Tibial nerve (tissue), 4 donors: ENCODE measurements at places on chromosomes 7 and 10. TPM values are rescaled to one million over a fixed set of nuclear protein-coding genes. Genes with fewer than 3 reads are reported as not detected.

DNA sequence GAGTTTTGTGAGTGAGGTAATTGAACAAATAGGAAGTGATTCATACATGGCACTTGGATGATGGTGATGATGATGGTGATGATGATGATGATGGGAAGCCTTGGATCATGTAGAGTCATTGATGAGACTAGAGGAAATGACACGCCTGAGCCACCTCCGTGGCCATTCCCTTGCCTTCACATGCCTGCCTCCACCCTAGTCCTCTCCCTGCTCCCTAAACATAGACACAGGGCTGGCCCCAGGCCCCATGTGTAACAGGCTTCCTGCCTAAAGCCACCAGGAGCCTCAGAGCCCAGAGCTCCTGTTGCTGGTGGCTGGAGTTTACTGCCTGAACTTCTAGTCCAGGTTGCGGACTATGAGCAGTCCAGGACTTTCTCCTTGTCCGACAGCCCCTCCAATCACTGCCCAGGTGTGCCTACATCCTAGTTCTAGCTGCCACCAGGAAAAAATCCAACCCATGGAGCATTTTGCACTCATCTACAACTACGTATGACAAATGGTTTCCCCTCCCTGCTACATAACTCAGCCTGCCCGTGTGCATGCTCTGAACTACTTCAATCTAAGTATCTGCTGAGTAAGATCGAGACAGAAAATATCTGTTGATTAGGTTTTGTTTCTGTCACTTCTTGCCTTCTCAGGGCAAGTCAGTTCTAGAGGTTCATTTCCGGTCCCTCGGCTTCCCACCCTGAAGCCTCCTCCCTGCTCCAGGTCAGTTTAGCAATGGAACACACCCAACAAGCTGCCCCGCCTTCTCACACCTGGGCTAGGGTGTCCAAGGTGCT is 35.5 kb upstream of the KDM7A start:
- H3K27me3 ChIP-seq: no peaks in the 10 kb centered on the region
- no peaks in the 10 kb centered on the region for H3K4me1 ChIP-seq
- no peaks in the 10 kb centered on the region for H3K36me3 ChIP-seq

- peaks cover 38% of the 10 kb centered on the region for H3K4me1 ChIP-seq
- peak overlapping the region; percentile 34 for H3K4me3 ChIP-seq
- no peaks in the 10 kb centered on the region for H3K27me3 ChIP-seq
- no peak for DNase-seq
These were observed 225.9 kb downstream of the TRIL start for GRCh38 chr7:28732071-28732869.

DNA sequence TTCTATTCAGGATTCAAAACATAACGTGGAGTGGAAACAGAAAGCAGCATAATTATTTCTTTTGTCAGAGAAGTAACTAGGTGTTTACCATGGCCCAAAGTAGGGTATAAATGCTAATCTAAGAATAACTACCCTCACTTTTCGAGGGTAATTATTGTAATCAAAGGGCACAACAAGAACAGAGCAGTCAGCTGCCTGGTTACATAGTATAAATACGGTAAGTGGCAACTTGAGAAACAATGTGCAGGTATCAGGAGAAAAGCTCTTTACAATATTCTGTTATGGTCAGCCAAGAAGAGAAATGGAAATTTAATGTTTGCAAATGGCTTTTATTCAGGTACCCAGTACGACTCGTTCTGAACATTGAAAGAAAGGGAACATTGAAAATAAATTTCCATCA is 242.0 kb upstream of the NPY start:
- H3K27me3 ChIP-seq: no peaks in the 10 kb centered on the region
- H3K36me3 ChIP-seq: no peaks in the 10 kb centered on the region
- no peak overlapping the region for H3K4me3 ChIP-seq
- no peaks in the 10 kb centered on the region for H3K4me1 ChIP-seq
- no peak overlapping the region for H3K27ac ChIP-seq

DNA sequence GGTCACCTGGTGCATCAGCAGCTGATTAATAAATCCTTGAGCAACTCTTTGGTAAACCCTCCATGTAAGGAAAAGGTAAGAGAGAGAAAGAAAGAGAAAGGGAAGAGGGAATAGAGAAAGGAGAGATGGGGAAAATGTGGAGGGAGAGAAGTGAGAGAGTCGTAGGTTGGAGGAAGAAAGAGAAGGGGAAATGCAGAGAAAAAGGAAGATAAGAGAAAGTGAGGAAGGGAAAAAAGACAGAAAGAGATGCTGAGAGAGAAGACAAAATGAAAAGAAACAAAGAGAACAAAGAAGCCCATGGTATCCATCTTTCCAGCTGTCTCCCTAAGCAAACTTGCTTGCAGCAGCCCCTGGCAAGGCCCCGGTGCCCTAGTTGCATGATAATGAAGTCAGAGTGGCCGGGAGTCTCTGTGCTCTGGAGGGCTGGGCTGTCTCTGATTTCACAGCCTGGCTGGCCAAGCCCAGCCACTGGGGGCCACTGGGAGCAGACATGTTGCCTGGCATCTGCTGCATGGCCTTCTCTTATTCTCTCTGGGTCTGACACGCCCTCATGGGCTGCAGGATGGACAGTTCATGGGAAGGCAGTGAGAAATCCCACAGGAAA is 48.4 kb downstream of the PRR15 start:
- H3K27ac ChIP-seq: no peak overlapping the region
- no peaks in the 10 kb centered on the region for H3K36me3 ChIP-seq
- no peaks in the 10 kb centered on the region for H3K27me3 ChIP-seq

DNA sequence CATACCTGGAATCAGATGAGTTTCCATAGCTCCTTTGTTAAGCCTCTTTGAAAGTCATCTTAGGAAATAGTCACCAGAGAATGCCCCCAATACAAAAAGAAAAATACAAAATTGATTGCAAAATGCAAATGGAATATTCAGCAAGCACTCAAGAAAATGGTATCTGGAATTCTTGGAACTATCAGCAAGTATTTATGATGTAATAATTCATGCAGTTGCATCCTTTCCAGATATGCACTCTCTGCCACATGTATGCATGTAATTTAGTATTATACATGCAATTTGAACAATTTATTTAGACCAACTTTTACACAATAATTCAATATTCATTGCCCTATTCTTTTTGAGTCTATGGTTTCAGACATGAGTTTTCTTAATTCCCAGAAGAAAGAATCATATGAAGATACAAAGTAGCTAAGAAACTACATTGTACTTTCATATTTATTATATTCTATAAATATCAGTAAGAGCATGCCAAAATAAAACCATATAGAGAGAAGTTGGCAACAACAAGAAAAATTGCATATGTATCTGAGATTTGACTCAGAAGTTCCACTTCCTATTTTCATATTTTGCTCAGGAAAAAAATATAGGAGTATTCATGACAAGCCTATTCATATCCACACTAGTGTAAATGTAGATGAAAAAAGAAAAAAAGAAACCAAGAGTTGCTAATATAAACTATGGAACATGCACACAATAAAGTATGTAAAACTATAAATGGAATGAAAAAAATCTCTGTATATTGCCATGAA is 338.5 kb downstream of the SEMA3D start:
- H3K27me3 ChIP-seq: no peaks in the 10 kb centered on the region
- no peak overlapping the region for H3K4me3 ChIP-seq
- no peaks in the 10 kb centered on the region for H3K36me3 ChIP-seq
- H3K27ac ChIP-seq: no peak overlapping the region
- DNase-seq: no peak

- H3K36me3 ChIP-seq: no peaks in the 10 kb centered on the region
- no peaks in the 10 kb centered on the region for H3K27me3 ChIP-seq
- DNase-seq: no peak
- peaks cover 99% of the 10 kb centered on the region for H3K4me1 ChIP-seq
- no peak overlapping the region for H3K4me3 ChIP-seq
These were observed 89.8 kb downstream of the ZMIZ1 start for GRCh38 chr10:79158402-79159097.

- no peaks in the 10 kb centered on the region for H3K27me3 ChIP-seq
- H3K4me1 ChIP-seq: peaks cover 14% of the 10 kb centered on the region
- H3K4me3 ChIP-seq: no peak overlapping the region
- no peak overlapping the region for H3K27ac ChIP-seq
These were observed 27.3 kb upstream of the WDFY4 start for GRCh38 chr10:48657416-48657815.

GRCh38 chr7:66950763-66951162 is 29.7 kb downstream of the TMEM248 start:
- DNase-seq: no peak
- no peak overlapping the region for H3K4me3 ChIP-seq
- H3K27ac ChIP-seq: no peak overlapping the region
- H3K4me1 ChIP-seq: no peaks in the 10 kb centered on the region

GRCh38 chr10:5343979-5344378 is 20.8 kb upstream of the UCN3 start:
- H3K36me3 ChIP-seq: no peaks in the 10 kb centered on the region
- no peaks in the 10 kb centered on the region for H3K4me1 ChIP-seq
- no peaks in the 10 kb centered on the region for H3K27me3 ChIP-seq
- no peak overlapping the region for H3K27ac ChIP-seq
- no peak for DNase-seq

DNA sequence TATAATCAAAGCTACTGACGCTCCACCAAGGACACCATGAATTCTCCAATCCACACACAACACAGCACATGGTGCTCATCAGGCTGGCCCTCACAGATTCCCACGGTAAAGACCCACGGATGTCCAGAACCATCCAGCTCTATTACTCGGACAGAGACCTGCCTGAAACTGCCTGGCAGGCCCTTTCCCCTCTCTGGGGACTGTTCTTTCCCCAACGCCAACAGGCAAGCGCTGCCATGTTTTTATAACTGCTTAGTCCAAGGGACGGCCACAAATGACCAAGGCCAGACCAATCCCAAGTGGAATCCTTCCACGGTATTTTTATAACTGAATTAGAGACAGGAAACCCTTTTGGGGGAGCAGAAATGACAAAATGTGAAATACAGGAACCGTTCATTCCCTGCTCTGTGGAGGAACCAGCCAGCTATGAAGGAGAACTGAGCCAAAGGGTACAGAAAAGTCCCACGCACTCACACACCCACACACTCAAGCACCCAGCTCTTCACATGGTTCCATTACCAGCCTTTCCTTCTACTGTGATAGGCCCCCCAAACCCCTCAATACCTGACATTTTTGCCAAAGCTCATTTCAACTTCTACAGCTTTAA is 4.1 kb downstream of the PIP4K2A start:
- DNase-seq: no peak
- no peaks in the 10 kb centered on the region for H3K4me1 ChIP-seq
- H3K36me3 ChIP-seq: no peaks in the 10 kb centered on the region
- no peaks in the 10 kb centered on the region for H3K27me3 ChIP-seq
- peak overlapping the region; percentile 25 for H3K27ac ChIP-seq
- H3K4me3 ChIP-seq: no peak overlapping the region

GRCh38 chr7:45726883-45727282 is 146.0 kb downstream of the CCDC201 start:
- H3K36me3 ChIP-seq: peaks cover 6% of the 10 kb centered on the region
- H3K4me1 ChIP-seq: no peaks in the 10 kb centered on the region
- H3K27me3 ChIP-seq: no peaks in the 10 kb centered on the region
- DNase-seq: no peak

GRCh38 chr10:129057856-129058663 is 409.0 kb upstream of the MGMT start:
- no peak overlapping the region for H3K4me3 ChIP-seq
- no peaks in the 10 kb centered on the region for H3K27me3 ChIP-seq
- no peak for DNase-seq
- H3K27ac ChIP-seq: no peak overlapping the region

- no peak overlapping the region for H3K27ac ChIP-seq
- no peaks in the 10 kb centered on the region for H3K27me3 ChIP-seq
- H3K4me3 ChIP-seq: no peak overlapping the region
- no peak for DNase-seq
These were observed 131.7 kb downstream of the ZMYND11 start for GRCh38 chr10:266974-267425.

GRCh38 chr10:115065801-115066200 is 27.4 kb upstream of the ATRNL1 start:
- H3K36me3 ChIP-seq: no peaks in the 10 kb centered on the region
- H3K4me3 ChIP-seq: no peak overlapping the region
- no peak for DNase-seq
- H3K27me3 ChIP-seq: no peaks in the 10 kb centered on the region
- H3K27ac ChIP-seq: no peak overlapping the region

DNA sequence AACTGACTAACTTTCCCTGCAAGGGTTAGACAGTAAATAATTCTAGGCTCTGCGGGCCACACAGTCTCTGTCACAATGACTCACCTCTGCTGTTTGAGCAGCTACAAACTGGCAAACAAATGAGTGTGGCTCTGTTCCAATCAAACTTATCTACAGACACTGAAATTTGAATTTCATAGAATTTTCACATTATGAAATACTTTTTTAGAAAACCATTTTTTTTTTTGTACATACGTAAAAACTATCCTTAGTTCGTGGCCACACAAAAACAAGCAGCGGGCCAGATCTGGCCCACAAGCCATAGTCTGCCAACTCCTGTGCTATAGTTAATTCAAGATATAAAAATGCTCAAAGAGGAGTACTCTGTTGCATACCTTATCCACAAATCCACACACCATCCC is 32.6 kb downstream of the PIP4K2A start:
- no peaks in the 10 kb centered on the region for H3K27me3 ChIP-seq
- no peak for DNase-seq
- no peak overlapping the region for H3K4me3 ChIP-seq

DNA sequence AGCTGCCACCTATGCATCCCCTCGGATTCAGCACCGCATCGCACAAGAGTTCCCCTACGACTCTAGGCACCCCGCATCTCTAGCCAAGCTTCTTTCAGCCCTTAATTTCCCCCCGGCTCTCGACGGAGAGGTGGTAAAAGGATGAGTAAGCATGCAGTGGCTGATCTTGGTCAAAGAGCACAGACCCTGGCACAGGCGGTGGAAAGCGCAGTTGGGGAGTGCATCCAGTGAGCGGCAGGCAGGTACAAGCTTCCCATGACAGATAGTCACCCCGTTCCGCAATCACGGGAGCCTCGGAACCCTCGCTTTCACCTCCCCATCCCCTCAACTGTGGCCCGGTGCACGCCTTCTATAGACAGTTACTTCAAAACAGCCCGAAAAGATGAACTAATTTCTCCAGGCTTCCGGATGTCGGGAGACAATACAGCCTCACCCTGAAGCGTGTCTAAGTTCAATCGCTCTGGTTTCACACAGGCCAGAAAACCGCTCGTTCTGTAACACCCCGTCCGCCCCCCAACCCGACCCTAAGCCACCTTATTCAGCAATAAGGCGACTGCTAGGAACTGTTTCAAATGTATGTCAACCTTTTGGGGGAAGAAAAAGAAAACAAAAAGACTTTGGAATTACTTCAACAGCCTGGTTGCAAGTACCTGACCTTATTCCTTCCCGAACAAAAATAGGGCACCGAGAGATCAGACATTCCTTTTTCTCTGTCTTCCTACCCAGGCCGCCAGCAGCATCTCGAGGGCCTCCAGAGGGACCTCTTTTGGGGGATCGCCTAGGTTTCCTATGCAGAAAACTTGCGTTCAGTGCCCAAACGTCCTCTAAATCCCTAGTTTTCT is 1.4 kb downstream of the RHEB start:
- no peaks in the 10 kb centered on the region for H3K27me3 ChIP-seq
- H3K4me3 ChIP-seq: peak overlapping the region; percentile 73
- peaks cover 11% of the 10 kb centered on the region for H3K4me1 ChIP-seq
- no peak for DNase-seq
- peak overlapping the region; percentile 98 for H3K27ac ChIP-seq

Gene MGAM2
- total RNA-seq: 3.1 TPM

Gene EZH2
- total RNA-seq: 7.5 TPM

Gene MYH16
- not detected for total RNA-seq

Gene MACROH2A2
- 4.6 TPM for total RNA-seq

Gene TECTB
- total RNA-seq: not detected

Gene PAX4
- total RNA-seq: not detected

Gene PLEKHS1
- not detected for total RNA-seq

Gene CFAP70
- 8.6 TPM for total RNA-seq

Gene EBLN1
- total RNA-seq: not detected

Gene GIMAP4
- 23.7 TPM for total RNA-seq

Gene CFAP69
- 51.1 TPM for total RNA-seq

Gene CH25H
- 1.0 TPM for total RNA-seq

Gene KNDC1
- 3.7 TPM for total RNA-seq
